ENCODE measurements at places on chromosomes 5 and 9.

DNA sequence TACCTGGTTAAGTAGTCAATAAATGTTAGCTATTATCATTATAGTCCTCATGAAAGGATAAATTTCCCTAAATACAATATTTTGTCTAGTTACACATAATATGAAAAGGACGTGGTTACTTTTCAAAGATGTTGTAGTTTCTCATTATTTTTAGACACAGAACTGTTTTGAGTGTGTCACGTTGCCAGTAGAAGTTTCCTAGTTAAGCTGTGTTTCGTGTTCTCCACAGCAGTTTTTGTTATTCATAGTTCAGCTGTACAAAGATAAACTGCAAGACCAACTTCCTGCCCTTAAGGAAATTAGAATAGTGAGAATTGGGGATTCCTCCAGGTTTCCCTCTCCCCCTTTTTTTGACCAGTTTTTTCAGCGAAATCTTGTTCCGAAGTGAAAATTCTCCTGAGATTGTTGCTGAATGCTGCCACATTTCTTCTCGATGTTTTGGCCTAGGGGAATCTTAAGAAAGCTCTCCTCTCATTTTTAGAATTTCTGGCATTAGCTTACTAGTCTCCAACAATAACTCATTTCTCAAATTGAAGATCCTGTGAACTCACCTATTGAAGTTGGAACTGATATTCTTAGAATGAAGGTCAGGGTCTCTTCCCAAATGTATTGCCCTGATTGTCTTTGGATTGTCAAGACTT lies 176.1 kb downstream of the PAM start:
- DNase-seq = no peak

DNA sequence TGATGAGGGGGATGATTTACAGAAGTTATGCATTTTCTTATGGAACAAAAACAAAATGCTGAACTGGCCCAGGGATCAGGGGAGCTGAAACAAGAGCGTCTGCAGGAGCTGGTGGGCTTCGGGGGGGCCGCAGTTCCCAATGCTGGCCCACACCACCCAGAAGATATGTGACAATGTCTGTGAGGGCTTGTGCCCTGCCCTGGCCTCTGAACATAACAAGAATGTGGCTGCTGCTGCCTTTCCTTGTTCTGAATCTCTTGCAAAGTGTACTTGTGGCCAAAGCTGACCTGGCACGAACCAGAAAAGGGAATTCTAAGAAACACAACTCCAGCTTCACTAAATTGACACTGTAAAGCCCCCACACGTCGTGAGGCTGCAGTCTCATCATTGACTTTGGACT lies 66.7 kb downstream of the SEC61B start:
- DNase-seq = no peak

DNA sequence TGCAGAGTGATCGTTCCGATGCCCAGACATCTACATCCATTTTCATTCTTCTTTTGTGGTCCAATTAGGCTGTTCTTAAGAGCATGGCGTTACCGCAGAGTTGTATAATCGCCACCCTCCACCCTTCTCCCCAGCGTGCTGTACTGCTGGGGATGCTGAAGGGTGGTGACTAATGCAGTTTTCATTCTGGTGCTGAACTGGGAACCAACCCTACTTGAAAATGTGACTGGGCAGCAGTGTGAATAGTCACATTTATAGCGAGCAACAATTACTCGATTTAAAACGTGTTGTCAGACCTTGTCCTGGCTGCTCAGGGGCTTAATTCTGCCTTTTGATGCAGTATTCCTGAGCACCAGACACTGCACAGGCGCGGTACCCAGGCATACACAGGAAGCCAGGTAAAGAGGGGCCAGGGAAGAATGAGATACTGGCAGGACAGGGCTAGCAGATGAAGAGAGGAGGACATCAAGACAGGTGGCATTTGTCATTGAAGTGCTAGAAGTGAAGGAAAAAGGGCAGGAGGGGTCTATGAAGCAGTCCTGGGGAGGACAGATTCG lies 719 bp upstream of the ISCA1 start:
- no peak for DNase-seq

- no peak for DNase-seq
Observed at GRCh38 chr5:13833440-13833839, 111.0 kb downstream of the DNAH5 start.

GRCh38 chr5:8828596-8829322 lies 717.1 kb downstream of the SEMA5A start:
- DNase-seq = no peak

- DNase-seq = no peak
Observed at GRCh38 chr9:134500931-134501760, 140.5 kb upstream of the COL5A1 start.

DNA sequence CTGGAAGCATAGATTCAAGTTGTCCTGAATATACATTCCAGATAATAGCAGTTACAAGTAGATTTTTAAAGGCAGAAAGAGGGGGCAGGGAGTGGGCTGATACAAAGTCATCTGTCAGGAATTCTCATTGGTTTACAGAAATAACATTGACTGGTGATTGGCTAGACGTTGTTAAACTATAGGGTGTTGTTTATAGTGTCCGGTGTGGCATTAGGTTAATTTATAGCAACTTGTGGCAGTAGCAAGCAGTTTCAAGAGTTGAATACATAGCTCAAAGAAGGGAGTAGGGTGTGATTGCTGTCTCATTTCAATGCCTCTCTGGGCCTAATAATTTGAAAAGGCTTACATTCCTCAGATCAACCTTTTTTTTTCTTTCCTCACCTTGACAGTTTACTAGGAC lies 10.7 kb upstream of the POC5 start:
- no peak for DNase-seq

DNA sequence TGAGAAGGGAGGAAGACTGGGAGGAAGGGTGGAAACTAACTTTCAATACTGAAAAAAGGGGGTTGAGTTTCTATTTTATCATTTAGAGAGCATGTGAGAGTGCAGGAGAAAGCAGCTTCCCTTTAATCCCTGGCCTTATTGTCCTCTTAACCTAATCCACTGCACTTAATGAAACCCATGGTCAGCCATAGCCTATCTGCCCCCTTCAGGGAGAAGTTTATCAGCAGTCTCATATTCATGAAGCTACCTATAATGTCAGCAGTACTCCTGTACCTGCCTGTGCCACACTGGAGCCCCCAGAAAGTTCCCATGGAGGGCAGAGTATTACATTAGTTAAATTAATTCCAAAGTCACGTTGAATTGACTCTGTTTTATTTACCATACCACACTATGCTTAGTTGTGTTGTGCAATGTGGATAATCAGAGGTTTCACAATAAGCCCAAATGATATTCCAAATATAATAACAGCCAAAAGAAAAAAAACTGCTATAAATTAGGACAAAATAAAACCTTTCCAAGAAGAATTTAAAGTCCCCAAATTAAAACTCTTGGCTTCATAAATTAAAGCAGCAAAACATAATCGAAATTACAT lies 62.9 kb downstream of the MUSK start:
- no peak for DNase-seq

GRCh38 chr5:155591273-155591672 lies 577.7 kb downstream of the KIF4B start:
- no peak for DNase-seq

- DNase-seq = no peak
Observed at GRCh38 chr9:98552331-98552730, 156.4 kb downstream of the GABBR2 start.

GRCh38 chr5:176400382-176401156 lies 12.0 kb downstream of the HIGD2A start:
- DNase-seq = no peak

GRCh38 chr5:36057386-36057785 lies 9.3 kb downstream of the UGT3A2 start:
- DNase-seq = no peak

GRCh38 chr9:98989036-98990000 lies 45.6 kb downstream of the COL15A1 start:
- DNase-seq = peak; percentile 99

GRCh38 chr9:115694014-115694413 lies 459.6 kb upstream of the PAPPA start:
- peak; percentile 18 for DNase-seq

GRCh38 chr5:57298295-57298984 lies 124.6 kb downstream of the GPBP1 start:
- peak; percentile 43 for DNase-seq

DNA sequence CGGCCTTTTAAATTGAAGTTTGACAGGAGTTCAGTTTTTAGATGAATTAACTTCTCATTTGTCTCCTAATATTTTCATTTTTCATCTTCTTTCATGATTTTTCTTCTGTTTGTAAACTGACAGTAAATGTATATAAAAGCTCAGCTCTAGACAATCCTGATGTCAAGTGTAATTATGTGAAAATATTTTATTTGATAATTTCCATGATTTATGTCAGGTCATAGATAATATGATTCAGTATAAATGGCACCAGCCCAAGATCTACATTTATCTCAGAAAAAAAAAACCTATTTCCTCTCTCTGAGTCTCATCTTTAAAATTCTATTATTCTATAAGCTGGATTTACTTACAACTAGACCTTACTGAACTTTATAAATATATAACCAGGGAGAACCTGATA lies 115.7 kb downstream of the MUSK start:
- DNase-seq = no peak

DNA sequence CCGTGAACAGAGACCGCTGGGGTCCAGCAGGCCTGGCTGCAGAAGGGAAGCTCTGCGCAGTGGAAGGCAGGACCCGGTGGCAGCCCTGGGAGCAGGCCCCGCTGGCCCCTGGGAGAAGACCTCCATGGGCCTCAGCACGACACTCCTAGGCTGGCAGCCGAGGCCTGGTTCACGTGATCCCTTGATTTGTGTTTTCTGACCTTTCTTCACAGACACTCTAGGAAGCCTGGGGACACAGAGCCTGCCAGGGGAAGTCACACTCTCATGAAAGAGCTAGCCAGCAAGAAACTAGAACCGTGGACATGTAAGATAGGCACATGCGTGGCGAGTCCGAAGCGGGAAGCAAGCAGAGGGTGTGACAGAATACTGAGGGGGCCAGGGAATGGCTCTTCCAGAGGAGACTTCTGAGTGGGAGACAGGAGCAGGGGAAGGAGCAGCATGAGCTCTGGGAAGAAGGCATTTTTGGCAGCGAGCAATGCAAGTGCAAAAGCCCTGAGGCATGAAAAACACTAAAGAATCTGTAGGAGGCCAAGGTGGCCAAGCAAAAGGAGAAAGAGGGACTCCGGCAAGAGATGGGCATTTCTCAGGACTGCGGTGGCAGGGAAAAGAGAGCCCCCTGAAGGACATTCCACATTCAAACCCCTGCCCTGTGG lies 26.6 kb upstream of the IL17B start:
- DNase-seq = no peak

- DNase-seq = no peak
Observed at GRCh38 chr5:96741891-96742309, 65.8 kb downstream of the ERAP1 start.

GRCh38 chr5:135482381-135482933 lies 30.3 kb upstream of the TIFAB start:
- DNase-seq = no peak

GRCh38 chr9:128276574-128277270 lies 646 bp downstream of the SWI5 start:
- DNase-seq = no peak

DNA sequence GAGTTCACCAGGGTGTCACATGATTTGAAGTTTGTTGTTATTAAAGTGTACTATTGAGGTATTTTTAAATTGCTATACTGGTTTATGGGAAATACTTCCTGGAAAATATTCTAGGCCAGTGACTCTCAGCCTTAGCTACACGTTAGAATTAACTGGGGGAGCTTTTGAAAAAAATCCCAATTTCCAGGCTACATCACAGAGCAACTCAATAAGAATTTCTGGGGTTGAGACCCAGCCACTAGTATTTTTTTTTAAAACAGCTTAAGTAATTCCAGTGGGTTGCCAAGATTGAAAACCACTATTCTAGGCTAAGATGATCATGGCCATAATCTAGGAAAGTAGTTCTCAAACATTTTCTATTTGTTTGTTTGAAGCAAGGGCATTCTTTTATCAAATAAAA lies 142.9 kb upstream of the GRIA1 start:
- no peak for DNase-seq

GRCh38 chr9:104608336-104608735 lies 2.9 kb upstream of the OR13C2 start:
- no peak for DNase-seq

DNA sequence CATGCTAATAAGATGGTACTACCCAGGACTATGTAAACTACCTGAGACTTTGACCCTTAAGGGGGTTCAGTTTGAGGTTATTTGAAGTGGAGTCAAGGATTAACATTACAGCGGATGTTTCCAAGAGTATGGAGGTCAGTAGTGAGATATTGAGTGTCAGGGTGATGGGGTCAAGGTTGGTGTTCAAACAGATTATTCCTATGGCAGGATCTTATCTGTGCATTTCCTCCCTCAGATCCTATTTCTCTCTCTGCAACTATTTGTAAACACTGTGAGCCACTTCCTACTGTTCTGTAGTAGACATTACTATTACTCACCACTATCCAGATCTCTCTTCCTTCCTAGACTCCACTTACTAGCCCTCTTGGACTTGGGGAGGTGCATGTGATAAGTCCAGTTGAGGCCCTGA lies 54.0 kb upstream of the STOM start:
- DNase-seq = no peak

DNA sequence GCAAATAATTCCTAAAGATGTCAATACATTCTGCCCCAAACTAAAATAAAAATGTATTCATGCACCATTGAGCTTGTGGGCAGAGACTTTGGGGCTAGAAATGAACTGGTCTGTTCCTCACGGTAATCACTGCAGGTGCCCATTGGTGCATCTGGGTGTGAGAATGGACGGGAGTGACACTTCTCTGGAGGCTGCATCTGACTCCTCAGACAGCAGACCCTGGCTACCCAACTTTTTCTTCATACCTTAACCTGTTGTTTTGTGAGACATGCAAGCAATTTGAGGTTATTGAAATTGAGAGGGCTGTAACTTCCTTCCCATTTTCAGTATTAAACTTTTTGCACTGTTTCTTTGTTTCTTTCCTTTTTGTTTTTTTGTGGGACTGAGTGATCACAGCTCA lies 333.4 kb downstream of the ICE1 start:
- no peak for DNase-seq

DNA sequence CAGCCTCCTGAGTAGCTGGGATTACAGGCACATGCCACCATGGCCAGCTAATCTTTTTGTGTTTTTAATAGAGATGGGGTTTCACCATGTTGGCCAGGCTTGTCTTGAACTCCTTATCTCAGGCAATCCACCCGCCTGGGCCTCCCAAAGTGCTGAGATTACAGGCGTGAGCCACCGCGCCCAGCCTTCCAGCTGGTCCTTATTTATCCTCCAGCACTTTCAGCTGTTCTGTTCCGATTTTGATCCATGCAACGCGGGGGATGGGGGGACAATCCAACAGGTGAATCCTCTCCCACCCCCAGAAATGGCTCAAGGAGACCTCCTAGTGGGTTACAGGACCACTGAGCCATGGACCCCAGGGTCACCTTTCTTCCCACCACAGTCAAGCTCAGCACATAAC lies 14.7 kb upstream of the CDKN2AIPNL start:
- DNase-seq = no peak

DNA sequence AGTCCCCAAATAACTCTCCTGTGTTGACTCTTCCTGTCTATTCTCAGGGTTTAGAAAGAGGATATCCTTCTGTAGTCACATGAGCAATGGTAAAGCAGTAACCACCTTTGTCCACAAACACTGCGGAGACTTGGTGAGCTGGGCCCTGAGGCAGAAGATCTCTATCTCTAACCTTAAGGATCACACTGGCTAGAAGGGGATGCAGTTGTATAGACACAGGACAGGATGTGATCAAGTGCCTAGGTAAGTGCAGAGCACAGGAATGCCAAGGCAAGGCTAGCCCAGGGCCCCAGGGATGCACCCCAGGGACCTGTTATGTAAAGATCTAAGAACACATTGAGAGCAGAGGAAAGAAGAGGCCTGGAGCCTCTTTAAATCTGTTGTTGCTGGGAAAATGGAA lies 610.5 kb downstream of the IRX1 start:
- no peak for DNase-seq

Measured in brain pericyte (primary cell).